Right renal cortex interstitium (tissue), 3 donors: ENCODE measurements at places on chromosomes 5 and 9. TPM values are rescaled to one million over a fixed set of nuclear protein-coding genes. Genes with fewer than 3 reads are reported as not detected.

Gene NCBP1
- polyA plus RNA-seq = 45.9 TPM

Gene COL15A1
- 33.0 TPM for polyA plus RNA-seq

Gene SYNPO
- polyA plus RNA-seq = 98.9 TPM

Gene DEPDC1B
- polyA plus RNA-seq = 26.0 TPM

DNA sequence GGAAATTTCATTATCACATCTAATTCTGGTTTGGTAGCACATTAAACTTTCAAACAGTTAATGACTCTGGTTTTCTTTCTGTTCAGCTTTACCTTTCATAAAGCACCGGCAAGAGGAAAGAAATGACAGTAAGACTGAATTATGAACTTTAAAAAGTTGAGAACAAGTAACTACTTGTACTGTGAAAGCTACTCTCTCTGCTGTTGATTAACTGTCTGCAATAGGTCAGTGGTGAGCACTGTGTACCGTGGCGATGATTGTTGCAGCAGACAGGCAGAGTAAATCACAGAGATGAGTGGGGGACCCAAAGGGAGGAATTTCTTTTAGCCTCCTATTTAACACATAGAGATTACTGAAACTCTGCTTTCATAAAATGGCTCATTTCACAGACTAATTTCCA is 74.0 kb upstream of the MEF2C start:
- no peak for DNase-seq

DNA sequence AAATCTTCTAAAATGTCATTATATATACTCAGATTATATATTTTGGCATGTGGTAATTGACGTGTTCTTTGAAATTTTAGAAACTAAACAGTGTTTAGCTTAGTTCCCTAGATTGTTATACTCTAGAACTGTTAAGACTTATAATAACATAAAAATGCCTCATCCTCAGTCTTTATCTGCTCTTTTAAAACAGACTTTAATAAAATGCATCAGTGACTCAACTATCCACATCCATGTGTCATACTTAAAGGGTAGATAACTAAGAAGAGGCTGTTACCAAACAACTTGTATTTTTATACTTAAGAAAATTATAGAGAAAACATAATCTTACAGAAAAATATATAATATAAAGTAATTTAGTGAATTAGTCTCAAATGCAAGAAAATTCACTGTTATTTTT is 15.2 kb downstream of the NFIL3 start:
- DNase-seq = no peak

- no peak for DNase-seq
Observed at GRCh38 chr5:133993185-133993936, 11.4 kb downstream of the VDAC1 start.

- DNase-seq = no peak
Observed at GRCh38 chr5:172421-172820, 18.9 kb upstream of the LRRC14B start.

- DNase-seq = no peak
Observed at GRCh38 chr9:114434878-114435311, 47.1 kb upstream of the AKNA start.

Gene IL5
- not detected for polyA plus RNA-seq

DNA sequence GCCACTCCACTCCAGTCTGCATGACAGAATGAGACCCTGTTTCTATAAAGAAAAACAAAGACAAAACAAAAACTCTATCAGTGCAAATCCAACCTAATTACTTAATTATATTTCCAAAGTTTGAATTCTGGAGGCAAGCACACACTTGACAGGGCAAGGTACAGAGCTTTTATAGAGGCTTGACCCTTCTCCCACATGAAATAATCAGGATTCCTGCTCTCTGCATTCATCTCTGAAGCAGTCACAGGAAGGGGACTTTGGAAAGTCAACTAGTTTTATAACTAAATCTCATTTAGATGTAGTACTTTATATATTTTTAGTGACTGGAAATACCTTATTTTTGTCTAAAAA is 91.9 kb upstream of the CHD1 start:
- no peak for DNase-seq

DNA sequence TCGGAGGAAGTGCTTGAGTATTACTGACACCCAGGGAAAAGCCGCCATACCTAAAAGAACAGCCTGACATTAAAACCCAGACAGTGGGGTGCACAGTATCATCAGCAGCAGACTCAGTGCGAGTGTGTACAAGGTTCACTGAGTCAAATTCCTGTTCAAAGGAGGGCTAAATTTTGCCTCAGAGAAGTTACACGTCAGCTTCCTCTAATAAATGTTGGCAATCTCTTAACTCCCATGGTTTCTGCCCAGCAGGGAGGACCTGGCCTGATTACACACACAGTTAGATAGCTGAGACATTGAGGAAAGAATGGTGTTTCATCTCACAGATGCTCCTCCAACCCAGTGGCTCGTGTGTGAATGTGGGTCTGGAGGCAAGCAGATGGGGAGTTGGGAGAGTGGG is 38.2 kb downstream of the NIPSNAP3B start:
- DNase-seq = no peak

- DNase-seq = no peak
Observed at GRCh38 chr9:7174884-7175283, 417.1 kb downstream of the KDM4C start.

DNA sequence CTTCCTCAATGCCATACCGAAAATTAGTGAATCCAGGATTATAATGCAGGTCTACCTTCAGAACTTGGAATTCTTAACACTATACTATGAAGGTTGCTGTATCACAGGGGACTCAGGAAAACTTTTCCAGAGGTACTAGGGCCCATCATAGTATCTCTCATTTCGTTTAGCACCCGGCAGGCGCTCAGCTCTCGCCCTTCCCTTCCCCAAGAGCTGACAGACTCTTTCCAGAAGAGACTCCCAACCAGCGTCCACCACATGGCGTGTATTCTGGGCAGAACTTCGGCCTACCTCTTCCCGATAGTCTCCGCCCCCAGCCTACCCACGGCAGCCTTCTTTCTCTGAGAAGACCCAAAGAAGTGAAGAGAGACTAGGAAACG is 271 bp downstream of the NOL8 start:
- DNase-seq = no peak

GRCh38 chr5:23528677-23529076 is 21.3 kb downstream of the PRDM9 start:
- DNase-seq = no peak

Gene FAM221B
- polyA plus RNA-seq = 0.12 TPM

DNA sequence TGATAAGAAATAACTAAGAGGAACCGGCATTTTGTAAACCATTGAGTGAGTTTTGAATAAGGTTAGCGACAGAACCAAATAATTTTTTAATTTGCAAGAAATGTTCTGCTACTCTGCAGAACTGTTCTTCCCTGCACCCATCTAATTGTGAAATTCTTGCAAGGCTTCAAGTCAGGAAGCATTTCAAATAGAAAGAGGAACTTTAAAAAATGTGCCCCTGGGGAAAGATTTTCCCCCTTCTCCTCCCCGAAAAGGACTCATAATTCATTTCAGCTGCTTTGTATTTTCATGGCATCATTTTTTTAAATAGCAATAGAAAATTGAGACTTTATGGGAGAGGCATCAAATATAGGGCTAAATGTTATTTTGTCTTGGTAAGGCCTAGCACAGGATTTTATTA is 180.9 kb upstream of the ANKRD55 start:
- DNase-seq = no peak

DNA sequence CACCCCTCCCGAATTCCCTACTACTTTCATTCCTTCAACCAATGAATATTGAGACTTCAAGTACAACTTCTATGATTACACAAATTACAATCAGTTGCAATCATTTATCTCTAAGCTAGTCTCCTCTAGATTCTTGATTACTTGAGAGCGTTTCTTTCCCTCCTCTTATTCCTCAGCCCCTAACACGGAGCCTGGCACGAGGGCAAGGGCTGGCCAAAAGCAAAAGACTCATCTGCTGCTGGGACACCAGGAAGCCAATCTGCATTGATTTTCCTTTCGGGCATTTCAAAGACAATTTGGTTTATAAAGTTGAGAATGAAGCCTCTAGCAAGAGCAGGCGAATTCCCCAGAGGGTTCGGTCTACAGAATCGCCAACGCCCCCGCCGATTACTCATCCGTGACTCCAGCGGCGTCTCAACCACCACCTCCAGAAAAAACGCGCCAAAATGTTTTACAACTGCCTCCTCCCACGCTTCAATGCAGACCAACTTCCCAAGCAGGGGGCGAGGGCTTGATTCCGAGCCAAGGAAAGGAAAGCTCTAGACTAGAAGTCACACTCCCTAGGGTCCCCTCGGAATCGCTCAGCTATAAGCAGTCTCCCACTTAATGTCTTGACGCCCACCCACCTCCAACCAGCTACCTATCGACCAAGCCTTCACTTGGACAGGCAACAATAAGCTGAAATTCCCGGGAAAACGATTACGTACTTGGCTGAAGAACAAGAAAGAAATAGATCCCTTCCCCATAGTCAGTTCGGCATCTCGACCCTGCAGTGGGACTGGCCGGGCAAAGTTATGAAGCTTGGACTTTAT is 1.5 kb downstream of the PCSK1 start:
- no peak for DNase-seq

DNA sequence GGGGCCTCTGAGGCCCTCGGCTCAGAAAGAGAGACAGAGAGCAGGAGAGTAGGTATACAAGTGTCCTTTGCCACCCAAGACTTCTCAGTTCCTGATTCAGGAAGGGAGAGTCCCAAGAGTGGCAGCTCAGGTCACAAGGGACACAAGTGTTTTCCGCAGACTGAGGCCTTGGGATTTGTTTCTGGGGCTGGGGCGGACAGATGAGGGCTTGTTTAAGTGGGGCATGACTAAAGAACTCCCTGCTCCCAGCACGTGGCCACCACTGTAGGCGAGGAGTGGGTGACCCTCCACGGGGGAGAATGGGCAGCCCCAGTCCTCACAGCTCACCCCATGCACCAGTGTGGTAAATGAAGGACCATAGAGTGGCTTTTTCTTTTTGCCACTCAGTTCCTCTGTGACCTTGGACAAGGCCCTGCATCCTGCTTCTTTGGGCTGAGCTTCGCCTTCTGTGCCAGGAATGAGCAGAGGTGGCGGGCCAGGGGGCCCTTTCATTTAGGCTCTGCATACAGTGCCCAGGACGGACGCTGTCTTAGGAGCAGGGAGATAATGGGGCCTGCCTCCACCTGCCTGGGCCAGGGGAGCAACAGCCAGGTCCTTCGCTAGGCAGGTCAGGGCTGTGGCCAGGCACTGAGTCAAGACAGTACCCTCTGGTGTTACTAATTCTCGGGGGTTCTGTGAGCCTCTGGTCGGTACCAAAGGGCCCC is 50.8 kb downstream of the AMBP start:
- DNase-seq = no peak

GRCh38 chr5:14486996-14487896 is 94.3 kb upstream of the OTULINL start:
- no peak for DNase-seq

DNA sequence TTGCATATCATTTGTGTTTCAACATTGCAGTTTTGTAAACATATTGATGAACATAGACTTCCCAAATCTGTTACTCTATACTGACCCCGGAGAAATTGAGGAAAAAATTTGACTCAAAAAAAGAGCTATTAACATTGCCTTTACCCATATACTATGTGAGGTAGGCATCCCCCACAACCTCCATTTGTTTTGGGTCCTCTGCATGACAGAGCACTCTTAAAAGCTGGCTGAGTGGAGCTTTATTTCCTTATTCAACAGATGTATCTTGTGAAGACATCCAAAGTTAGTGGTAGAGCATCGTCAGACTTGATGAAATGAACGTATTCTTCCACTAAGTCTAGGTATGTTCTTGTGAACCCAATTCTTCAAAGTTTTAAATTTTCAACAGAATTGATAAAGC is 310.5 kb downstream of the CDH9 start:
- no peak for DNase-seq

DNA sequence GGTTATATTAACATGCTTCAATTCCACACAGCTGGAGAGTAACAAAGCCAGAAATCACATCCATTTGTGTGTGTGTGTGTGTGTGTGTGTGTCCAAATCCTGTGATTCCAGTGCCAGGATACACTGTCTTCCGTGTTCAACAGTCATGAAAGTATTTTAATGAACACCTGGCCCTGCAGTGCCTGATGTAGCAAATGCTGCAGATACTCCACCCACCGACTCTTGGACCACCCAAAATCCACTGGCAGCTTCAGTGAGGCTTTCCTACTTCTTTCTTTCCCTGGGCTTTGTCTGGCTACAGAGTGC is 13.1 kb upstream of the INSYN2B start:
- no peak for DNase-seq

DNA sequence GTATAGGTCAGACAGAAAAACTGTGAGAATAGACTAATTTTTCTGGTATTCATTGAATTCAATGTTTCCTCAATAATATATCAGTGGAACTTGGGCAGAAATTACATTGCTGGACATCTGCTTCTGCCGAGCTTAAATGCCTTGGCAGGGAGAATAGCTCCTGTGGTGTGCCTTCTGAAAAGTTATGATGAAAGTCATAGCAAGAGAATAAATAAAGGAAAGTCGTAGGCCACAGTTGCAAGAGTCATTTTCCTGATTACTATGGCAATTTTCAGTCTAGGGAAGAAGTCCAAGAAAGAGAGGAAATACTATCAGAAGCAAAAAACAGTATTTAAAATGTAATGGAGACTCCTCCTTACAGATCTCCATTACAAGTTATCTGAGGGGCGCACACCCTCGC is 1596.1 kb upstream of the WWC1 start:
- DNase-seq = no peak

DNA sequence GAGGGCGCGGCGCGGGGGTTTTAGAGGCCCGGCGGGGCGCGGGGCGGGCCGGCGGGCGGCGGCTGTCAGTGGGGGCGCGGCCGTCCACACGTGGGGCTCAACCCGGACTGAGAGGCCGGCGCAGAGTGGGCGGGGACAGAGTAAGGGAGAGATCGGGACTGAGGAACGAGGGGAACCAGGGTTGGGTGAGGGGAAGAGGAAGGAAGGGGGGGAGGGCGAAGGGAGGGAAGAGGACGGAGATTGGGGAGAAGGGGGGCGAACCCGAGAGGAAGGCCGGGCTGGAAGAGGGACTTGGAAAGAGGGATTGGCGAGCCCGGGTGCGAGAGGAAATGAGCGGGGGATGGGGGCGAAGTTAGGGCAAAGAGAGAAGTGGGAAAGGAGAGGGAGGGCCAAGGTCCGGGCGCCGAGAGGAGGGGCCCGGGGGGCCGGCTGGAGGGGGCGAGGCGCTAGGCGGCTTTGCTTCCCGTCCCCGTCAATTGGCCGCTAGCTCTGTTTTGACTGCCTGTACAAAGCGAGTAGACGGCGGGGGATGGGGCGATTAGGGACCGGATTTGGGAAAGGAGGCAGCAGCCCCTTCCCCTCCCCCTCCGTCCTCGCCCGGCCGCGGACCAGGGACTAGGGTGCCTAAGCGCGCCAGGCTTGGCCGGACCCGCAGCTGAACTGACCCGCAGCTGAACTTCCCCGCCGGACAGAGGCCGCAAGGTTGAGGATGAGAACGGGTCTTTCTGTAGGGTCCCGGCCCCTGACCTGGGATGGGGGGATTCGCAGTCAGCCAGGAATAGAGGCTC is 399 bp upstream of the FBN2 start:
- no peak for DNase-seq
